ENCODE measurements at places on chromosomes 5 and 9.

DNA sequence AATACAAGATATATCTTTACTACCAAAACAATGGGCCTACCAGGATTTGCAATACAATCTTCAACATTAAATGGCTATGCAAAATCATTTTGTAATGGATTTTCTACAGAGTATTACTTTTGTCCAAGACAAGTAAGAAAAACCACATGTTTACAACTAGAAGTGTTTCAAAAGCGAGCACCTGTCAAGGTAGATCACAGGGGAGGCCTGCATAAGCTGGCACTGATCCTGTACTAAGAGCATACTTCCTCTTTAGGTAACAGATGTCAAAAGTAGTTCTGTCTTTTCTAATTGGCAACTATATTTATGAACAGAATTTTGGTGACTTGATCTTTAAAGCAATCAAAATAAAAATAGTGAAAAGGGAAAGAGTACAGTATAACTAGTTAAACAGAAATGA, 249.0 kb downstream of the MLLT3 start:
- no peak for DNase-seq

DNA sequence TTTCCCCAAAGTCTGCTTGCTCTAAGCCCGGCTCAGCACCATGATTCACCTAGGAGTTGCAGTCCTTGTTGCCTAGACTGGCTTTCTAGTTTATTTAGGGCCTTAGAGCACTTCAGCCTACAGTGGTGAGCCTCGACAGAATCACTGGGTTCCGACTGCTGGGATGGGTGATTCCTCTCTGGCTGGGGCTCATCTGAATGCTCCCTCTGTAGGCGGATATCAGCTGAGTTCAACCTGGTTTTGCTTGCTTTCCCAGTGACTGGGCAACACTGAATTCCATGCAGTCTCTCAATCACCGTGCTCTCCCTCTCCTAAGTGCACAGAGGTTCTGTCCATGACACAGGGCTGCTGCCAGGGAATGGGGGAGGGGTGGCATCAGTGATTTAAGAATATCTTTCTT, 54.1 kb downstream of the OSMR start:
- DNase-seq = no peak

- DNase-seq = no peak
Observed at GRCh38 chr9:136640171-136641111, 22.3 kb upstream of the EGFL7 start.

DNA sequence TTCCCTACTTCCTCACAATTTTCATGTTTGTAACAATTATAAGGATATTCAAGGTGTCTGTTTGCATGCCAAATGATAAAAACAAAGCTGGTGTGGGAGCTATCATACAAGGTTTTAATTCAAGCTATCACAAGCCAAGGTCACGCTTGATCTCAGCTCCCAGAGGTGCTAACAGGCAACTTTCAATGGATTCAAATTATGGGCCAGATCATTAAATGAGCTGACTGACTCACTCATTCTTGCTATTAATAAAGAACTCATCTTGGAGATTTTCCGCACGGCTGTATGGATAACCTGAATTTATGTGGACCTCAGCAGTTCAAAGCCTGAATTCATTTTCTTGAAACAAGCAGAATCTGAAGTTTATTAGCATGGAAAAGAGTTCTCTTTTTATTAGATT, 267.3 kb upstream of the CDH6 start:
- DNase-seq = no peak

- no peak for DNase-seq
Observed at GRCh38 chr9:33687779-33688178, 107.6 kb upstream of the PRSS3 start.

DNA sequence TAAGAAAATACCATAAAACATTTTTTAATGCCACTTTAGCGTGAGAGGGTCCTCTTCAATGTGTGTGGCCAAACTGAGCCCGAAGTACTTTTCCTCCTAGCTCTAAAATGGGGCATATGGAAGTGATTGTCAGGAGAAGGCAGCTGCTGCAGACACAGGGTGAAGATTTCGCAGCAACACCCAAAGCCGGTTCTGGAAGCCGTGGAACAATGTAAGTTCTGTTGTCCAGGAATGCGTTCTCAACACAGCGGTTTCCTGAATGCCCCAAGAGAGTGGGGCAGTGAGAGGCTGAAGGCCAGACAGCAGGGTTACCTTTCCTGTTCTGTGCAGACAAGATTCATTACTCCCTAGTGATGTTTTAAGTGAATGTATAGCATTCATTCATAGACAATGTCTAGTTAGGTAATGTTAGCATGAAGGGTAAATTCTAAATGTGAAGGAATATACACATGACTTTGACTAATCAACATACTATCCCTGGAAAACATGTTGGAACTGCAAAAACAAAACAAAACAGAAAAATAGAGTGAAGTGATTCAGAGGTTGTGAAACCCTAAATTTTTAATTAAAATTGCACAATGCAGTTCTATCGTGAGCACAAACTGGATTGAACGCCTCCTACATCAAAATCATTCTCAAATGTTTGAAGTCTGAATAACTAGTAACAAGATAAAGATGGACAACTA, 197.0 kb upstream of the SEMA6A start:
- DNase-seq = peak; percentile 39

- no peak for DNase-seq
Observed at GRCh38 chr5:38341056-38341455, 82.7 kb downstream of the EGFLAM start.

DNA sequence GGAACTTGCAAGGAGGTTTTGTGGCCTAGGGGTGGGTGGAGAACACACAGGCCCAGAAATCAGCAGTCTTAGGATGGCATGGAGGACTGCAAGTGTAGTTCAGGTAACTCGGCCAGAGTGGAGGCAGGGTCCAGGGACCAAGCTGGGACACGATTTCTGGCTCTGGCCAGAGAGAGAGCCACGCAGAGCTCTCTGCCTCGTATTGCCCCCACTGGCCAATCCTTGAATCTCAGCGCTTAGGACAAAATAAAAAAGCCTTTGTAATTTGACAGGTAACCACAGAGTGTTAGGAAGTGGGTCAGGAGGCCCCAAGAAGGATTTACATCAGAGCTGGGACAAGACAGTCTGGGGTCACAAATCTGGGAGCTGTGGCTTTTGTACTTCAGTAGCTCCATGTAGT, 11.7 kb downstream of the MAP3K1 start:
- DNase-seq = no peak

DNA sequence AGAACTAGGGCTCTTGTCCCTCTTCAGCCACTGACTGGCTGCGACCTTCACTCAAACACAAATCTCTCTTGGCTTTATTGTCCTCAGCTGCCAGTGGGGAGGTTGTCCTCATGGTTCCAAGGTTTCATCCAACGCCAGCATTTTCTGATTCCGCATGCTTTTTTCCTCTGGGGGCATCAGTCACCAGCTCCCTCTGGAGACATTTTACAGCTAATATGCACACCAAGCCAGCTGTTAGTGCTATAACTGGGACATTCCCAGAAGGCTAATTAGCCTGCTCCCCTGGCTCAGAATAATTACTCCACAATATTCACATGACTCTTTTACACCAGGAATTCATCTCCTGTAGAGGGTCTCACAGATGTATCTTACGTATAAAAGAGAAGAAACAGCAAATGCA, 193.6 kb upstream of the ANKRD55 start:
- DNase-seq = no peak

- no peak for DNase-seq
Observed at GRCh38 chr9:96660692-96661248, 5.7 kb upstream of the PRXL2C start.

- DNase-seq = peak; percentile 68
Observed at GRCh38 chr9:16625811-16626210, 244.7 kb downstream of the BNC2 start.

- no peak for DNase-seq
Observed at GRCh38 chr9:106324591-106325280, 538.2 kb upstream of the ZNF462 start.

DNA sequence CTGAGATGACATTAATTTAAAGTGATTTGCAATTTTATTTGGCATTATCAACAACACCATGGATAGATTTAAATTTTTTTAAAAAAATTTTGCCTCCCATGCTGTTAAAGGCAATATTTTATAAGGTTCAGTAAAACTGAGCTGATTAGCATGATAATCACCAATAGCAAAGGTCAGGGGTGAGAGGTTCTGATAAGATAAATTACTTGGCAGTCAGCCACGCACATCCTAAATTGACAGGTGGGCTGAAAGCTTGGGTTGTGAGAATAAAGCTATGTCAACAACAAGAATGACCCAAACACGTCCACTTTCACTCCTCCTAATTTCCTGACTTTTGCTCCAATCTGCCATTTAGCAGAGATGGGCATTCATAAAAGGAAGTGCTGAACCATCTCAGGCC, 127.1 kb downstream of the LHFPL2 start:
- no peak for DNase-seq

DNA sequence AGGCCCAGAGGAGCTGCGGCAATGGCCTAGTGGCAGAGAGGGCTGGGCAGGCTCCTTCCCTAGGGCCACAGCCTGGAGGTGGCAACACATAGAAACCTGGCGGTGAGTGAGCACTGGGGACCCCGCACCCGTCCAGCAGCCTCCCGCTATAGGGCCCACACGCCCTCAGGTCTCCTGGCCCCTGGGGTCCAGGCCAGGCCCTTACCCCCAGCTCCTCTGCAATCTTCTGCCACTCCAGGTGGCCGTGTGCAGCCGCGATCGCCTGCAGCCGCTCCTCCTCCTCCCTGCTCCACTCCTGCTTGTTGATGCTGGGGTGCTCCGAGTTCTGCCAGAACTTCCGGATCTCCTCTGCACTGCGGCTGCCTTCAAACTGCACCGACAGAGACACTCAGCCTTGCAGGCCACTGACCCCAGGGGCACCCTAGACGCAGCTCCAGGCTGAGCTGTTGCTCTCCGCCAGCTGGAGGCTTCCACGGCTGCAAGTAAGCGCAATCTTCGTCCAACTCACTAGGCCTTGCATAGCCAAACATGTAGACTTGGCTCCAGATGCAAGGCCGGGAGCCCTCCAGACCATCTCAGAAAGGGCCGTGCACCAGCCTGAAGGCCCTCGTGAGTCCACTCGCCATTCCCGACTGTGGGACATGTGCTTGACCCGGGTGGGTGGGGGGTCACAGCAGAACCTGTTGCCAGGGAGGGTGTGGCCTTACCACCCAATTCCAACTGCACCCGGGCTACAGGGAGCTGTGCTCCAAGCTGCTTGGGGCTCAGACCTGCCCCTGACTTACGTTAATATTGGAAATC, 8.0 kb downstream of the SNAPC4 start:
- no peak for DNase-seq

DNA sequence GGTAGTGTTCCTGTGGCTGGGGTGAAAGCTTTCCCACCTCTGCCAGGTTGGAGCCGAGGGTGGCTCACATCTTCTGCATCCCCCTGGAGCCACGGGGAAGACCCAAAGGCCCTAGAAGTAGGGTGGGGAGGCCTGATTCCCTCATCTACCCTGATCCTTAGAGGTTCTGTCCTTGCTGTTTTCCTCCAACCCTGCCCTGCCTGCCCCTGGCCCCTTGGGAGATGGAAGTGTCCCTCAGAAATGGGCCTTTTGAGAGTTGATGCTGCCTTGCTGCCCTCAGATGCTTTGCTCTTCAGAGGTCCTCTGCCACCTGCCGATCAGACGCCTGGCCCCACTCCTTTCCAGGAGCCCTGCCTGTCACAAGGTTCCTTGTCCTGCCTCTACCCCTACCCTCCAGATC, 6.3 kb downstream of the CCL19 start:
- no peak for DNase-seq

- DNase-seq = peak; percentile 23
Observed at GRCh38 chr5:115627295-115627865, 1.5 kb upstream of the TMED7 start.

DNA sequence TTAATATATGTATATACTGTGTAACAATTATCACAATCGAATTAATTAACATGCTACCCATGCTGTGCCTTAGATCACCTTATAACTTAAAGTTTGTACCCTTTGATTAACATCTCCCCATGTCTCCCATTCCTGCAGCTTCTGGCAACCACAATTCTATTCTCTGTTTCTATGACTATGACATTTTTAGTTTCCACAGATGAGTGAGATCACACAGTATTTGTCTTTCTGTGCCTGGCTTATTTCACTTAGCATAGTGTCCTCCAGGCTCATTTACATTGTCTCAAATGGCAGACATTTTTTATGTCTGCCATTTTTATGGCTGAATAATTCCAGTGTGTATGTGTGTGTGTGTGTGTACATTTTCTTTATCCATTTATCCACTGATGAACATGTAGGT, 146.1 kb upstream of the SLC28A3 start:
- no peak for DNase-seq

DNA sequence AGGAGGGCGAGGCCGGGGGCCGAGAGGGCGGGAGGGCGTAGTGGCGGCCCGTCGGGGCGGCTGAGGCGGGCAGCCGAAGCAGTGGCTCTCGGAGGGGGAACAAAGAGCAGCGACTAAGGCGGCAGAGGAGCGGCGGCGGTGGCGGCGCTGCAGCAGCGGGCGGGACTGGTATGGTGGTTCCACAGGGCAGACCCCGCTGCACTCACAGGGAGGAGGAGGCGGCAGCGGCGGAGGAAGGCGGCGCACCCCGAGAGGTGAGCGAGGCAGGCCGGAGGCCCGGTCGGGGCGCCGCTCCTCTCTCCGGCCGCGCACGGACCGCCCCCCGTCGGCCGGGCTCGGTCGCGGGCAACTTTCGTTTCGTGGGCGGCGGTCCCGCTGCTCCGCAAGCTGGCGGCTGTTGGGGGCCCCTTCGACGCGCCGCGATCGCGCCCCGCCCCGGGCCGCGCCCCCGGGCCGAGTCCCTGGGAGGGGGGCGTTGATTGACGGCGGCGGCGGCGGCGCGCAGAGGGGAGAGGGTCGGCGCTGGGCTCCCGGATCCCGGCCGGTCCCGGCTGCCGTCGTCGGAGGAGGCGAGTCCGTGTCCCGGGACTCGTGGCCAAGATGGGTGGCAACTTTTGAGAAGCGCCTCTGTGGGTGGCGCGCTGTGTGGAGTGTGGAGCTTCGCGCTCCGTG, 467 bp downstream of the CNOT6 start:
- DNase-seq = no peak

Data from fibroblast of mammary gland (primary cell).